ENCODE measurements at places on chromosomes 6 and 20.

DNA sequence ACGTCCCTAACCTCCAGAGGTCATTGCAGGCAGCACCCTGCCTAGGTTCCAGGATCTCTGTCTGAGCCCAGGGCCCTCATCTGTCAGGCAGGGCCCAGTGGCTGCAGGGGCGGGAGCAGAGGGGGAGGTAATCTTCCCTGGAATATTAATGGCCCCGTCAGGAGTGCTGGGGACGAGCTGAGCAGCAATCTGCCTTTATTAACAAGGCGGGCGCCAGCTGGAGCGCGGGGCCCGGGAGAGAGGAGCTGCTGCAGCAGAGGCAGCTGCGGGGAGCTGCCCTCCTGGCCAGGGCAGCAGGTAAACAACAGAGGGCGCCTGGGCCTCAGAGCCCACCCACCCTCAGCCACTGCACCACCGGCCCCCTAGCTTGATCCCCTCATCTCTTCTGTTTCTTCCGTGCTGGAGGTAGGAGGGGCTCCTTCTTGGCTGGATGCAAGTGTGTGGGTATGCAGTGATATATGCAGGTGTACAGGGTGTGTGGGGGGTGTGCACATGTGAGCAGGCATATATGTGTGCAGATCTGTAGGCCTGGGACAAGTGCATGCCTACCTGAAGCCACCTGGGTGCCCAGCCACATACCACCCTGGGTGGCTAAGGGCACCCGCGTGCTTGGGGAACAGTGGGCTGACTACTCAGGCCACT is 131.8 kb upstream of the MLN start:
- DNase-seq = no peak

DNA sequence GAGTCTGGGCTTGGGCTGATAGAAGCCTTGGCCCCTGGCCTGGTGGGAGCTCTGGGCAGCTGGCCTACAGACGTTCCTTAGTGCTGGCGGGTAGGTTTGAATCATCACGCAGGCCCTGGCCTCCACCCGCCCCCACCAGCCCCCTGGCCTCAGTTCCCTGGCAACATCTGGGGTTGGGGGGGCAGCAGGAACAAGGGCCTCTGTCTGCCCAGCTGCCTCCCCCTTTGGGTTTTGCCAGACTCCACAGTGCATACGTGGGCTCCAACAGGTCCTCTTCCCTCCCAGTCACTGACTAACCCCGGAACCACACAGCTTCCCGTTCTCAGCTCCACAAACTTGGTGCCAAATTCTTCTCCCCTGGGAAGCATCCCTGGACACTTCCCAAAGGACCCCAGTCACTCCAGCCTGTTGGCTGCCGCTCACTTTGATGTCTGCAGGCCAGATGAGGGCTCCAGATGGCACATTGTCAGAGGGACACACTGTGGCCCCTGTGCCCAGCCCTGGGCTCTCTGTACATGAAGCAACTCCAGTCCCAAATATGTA is 957 bp upstream of the VEGFA start:
- DNase-seq = no peak

DNA sequence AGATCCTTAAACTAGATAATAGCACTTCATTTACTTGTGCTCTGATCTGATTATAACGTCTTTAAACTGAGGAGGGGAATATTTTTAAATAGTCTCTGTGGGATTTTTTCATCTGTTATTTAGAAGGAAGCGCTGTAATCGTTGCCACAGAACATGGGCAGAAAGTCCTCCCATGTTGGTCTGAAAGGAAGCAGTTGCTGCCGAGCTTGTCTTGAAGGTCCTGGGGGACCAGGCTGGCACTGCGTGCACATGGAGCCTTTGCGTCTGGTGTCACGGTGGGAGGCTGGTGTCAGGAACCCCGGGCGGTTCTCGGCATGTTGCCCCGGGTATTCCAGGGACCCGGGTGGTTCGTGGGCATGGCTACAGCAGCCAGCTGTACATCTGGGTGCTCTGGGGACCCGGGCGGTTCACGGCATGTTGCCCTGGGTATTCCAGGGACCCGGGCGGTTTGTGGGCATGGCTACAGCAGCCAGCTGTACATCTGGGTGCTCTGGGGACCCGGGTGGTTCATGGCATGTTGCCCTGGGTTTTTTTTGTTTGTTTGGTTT is 11.5 kb downstream of the TPD52L2 start:
- DNase-seq = no peak

GRCh38 chr6:106849120-106849519 is 125.4 kb downstream of the CD24 start:
- no peak for DNase-seq

- no peak for DNase-seq
These were observed 396.8 kb downstream of the CDKAL1 start for GRCh38 chr6:20931093-20931492.

- DNase-seq = no peak
These were observed 21.2 kb upstream of the HLA-B start for GRCh38 chr6:31378062-31378720.

GRCh38 chr20:9028419-9028818 is 40.5 kb upstream of the PLCB4 start:
- peak; percentile 34 for DNase-seq

GRCh38 chr20:23404196-23404595 is 17.1 kb downstream of the NAPB start:
- peak; percentile 74 for DNase-seq

DNA sequence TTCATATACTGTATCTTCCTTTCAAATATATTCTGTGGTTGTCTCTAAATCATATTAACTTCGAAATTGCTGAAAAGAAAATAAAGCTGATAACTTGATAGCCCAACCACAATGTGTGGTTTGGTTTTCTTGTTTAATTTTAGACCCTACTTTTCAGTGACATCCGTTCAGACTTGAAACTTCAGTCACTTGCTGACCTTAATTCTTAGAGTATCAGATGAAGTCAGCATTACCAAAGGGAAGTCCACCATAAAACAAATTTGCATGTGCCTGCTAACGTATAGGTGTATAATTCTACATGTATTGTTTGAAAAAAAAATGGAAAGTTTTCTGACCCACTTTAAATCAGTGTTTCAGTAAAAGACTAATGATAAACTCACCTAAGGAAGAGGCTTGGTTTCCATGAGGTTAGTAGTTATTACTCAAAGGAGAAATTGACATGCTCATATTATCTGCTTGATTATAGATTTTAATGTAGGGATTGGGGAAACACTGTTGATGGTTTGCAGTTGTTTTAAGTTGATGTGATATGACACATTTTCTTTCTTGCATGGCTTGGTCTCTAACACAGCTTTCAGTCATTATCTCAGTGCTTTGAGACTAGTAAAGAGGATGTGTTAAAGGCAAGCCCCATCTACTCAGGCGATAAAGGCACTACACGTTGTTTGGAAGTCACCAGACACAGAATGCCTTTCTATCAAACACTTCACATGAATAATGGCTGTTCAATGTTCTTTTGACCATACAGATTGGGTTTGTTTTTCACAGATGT is 5.2 kb upstream of the IL17A start:
- DNase-seq = no peak

- DNase-seq = no peak
These were observed 70.6 kb downstream of the AFG1L start for GRCh38 chr6:108365478-108365877.

- peak; percentile 53 for DNase-seq
These were observed 638 bp downstream of the BLCAP start for GRCh38 chr20:37526839-37527637.

GRCh38 chr20:38133680-38134426 is 31.2 kb downstream of the TGM2 start:
- no peak for DNase-seq
